ENCODE measurements at places on chromosomes 6 and 20.

GRCh38 chr6:20539387-20539786, 5.1 kb downstream of the CDKAL1 start:
- DNase-seq = no peak

DNA sequence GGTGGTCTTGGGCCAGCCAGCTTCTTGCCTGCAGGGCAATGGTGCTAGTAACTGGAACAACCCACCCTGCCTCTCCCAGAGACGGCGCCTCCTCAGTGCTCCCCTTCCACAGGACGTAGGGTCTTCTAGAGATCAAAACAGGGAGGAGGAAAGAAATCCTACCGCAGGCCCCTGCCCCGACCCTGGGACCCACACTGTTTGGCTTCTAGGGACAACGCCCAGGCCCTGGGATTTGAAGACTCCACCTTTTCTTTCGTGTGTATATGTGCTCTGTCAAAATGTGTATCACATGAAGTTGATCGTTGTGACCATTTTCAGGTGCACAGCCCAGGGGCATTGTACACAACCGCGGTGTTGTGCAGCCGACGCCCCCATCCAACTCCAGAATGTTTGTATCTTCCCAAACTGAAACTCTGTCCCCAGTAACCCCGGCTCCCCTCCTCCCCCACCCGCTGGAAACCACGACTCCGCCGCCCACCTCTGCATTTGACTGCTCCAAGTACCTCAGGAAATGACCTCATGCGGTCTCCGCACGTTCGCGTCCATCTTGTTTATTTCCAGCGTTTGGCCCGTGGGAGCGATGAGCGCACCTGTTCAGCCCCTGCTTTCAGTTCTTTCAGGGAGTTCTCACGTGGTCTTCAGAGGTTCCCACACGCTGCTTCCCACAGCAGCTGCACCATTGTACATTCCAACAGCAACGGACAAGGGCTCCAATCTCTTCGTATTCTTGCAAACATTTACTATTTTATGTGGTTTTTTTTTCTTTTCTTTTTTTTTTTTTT, 3.4 kb upstream of the BHLHE23 start:
- peak; percentile 64 for DNase-seq

DNA sequence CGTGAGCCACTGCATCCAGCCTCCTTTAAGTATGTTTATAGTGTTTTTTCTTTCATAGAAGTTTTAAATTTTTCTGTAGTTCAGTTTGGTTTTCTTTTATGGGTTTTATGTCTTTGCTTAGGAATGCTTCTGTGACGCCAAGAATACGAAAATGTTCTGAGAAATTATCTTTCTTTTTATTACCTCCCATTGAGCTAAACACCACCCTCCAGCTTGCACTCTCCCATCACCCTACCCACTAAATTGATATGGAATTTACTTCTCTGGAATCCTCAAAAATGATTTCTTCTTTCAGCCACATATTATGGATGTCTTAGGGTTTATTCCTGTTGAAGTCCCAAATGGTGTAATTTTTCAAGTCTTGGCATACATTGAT, 38.1 kb downstream of the JARID2 start:
- no peak for DNase-seq

GRCh38 chr6:19554356-19555225, 282.6 kb upstream of the ID4 start:
- no peak for DNase-seq

- DNase-seq = no peak
Measured at GRCh38 chr6:140237251-140237650, 862.8 kb upstream of the CITED2 start.

DNA sequence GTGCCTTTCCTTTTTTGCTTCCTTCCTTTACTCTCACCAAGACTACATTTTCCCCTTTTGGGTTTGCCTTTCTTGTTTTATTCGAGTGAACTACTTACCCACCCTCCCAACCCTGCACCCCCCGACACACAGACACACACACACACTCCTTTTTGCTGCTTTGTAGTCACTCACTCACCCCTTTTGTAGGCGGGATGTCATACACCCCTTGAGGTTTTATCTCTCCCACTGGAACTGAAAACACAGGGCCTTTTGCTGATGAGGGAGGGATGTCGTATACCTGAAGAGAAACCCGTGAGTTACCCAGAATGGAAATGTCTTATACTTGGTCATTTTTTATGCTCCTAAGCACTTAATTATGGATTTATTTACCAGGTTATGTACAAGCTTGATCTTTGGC, 40.3 kb downstream of the NEDD9 start:
- no peak for DNase-seq

- no peak for DNase-seq
Measured at GRCh38 chr6:149318581-149319286, 1.2 kb downstream of the TAB2 start.

DNA sequence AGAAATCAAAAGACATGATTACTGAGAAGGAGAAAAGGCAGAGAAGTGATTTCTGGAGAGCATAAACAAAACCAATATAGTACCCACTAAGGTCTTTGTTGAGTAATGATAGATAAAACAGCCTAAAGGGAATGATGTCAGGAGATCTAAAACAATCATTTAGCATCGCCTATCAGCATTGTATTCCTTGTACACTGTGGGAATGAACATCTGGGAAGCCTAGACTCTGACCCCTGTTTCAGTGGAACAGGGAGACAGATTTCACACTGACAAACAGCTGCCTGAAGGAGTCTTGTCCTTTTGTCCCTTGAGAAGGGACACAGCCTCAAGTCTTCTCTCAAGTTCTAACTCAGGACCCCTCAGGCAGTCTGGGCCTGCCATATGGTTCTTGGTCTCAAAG, 1.7 kb downstream of the ASIP start:
- no peak for DNase-seq

DNA sequence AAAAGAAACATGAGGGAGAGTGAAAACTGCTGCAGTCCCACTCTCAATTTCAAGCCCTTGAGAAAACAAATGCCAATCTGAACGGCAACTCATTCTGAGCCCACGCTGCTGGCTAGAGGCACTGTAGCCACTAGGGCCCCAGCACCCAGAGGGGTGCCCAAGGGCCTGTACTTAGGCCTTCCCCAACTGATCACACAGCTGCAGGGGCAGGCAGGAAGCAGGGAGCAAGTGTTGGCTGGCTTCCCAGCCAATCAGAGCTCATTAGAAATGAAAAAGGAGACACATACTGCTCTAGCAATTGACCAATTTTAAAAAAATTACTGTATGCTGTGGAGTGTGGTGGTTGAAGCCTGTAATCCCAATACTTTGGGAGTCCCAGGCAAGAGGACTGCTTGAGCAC, 3.7 kb upstream of the BEND3 start:
- DNase-seq = no peak

GRCh38 chr20:31758991-31759390, 19.9 kb downstream of the TPX2 start:
- DNase-seq = no peak

DNA sequence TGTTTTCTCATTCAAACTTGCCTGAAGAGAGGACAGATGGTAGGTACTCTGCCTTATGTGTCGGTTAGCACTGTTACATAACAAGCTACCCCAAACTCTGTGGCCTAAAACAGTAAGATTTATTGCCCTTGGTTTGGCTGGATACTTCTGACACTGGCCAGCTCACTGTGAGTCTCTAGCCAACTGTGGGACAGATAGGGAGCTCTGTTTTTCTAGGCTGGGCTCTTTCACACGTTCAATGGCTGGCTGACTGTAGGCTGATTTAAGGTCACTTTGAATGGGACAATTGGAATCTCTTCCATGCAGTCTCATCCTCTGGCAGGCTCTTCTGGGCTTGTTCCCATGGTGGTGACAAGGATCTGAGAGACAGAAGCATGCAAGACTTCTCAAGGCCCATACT, 39.4 kb upstream of the JAG1 start:
- no peak for DNase-seq

DNA sequence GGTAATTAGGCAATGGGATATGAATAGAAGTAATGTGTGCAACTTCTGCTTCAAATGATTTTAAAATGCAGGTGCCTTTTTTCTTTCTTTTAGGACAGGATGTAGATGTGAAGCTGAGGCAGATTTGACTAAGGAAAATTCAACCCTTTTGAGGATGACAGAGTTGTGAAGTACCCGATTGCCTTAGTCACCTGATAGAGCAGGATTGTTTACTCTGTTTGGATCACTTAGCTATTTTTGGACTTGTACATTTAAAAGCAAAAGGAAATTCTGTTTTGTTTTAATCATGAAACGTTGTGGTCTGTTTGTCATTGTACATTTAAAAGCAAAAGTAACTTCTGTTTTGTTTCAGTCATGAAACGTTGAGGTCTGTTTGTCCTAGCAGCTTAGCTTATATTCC, 143.4 kb downstream of the FAM83B start:
- DNase-seq = no peak

- peak; percentile 60 for DNase-seq
Measured at GRCh38 chr6:143536461-143536865, 24.9 kb upstream of the FUCA2 start.

DNA sequence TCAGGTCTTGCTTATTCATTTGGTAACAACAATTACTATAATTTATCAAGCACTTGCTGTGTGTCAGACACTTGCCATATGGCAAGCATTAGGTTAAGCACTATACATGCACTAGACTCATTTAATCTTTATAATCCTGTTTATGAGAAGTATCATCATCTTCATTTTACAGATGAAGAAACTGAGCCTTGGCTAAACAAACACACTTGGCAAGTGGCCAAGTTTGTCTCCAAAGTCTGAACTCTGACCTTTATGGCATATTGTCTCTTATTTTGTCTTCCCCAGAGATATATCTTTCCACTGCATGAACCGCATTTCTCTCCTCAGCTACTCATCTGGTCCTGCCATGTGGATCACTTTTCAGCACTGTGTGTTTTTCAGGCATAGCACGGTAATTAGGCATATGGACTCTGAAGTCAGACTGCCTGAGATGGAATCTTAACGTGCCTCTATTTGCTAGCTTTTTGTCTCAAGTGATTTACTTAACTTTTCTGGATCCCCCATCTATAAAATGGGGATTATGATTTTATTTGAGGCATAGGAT, 4.7 kb downstream of the ADGRF5 start:
- DNase-seq = no peak

- no peak for DNase-seq
Measured at GRCh38 chr20:59247731-59248684, 52.4 kb upstream of the EDN3 start.

DNA sequence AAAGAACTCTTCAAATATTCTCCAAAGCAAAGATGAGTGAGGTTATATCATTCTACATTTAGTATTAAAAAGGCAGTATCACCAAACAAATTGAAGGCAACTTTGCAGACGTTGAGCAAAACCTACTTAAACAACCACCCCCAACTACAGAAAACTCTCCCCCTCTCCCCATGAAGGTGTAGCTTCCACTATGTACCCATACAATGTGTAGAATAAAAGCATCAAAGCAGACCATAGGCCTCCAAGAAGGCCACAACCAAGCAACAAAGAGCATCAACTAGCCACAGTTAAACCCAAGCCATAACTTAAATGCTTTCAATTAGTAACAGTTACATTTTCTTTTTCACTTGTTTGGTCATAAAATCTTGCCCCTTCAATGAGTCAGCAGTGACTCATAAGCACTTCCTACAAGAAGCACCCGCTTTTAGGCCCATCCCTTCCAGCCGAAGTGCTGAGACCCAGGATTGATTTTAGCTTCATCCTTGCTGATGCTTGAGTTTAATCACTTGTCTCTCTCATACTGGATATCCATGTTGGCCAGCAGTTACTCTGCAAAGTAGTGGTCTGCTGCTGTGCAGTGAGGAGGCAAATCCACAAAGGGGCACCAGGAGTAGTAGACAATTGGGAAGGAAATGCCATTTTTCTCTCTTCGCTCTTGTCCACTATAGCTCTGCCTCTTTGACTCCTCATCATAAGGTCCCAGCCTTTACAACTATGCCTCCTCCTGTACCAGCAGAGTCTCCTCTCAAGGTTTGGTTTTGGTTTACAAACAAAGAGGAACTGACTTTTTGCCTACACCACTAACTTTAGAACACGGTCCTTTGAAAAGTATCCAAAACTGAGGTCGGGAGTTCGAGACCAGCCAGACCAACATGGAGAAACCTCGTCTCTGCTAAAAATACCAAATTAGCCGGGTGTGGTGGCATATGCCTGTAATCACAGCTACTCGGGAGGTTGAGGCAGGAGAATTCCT, 8.4 kb upstream of the NUP153 start:
- peak; percentile 12 for DNase-seq

- DNase-seq = no peak
Measured at GRCh38 chr6:82032444-82032843, 215.1 kb downstream of the IBTK start.

DNA sequence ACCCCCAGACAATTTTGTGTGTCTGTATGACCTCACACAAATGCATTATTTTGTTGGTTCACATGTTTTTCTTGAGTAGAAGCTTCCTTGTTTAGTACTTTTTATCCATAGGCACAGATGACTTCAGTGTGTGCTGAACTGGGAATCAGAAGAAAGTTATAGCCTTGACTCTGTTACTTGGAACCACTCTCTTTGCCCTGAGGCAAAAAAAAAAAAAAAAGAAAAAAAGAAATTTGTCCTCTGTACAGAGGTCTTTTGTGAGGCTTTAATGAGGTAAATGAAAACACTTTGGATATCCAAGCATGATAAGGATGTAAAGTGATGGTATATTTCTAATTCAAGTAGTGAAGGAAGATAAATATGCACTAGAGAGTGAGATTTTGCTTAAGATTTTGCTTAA, 51.9 kb downstream of the TRMT11 start:
- no peak for DNase-seq

DNA sequence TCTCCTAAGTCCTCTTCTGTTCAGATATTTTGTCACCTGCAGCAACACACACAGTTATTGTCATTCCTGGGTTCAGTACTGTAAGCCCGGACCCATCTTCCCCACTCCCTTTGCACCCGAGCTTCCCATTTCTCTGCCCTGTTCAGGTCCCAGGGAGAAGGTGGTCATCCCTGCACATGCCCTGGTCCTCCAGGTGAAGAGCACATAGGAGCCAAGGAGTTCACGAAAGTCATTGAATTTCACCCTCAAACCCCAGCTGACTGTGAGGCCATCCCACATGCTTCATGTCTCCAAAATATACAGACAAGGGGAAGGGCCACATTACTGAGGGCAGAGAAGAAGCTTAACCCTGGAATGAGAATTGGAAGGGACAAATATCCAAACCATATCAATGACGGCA, 8.1 kb downstream of the HLA-DPA1 start:
- no peak for DNase-seq

DNA sequence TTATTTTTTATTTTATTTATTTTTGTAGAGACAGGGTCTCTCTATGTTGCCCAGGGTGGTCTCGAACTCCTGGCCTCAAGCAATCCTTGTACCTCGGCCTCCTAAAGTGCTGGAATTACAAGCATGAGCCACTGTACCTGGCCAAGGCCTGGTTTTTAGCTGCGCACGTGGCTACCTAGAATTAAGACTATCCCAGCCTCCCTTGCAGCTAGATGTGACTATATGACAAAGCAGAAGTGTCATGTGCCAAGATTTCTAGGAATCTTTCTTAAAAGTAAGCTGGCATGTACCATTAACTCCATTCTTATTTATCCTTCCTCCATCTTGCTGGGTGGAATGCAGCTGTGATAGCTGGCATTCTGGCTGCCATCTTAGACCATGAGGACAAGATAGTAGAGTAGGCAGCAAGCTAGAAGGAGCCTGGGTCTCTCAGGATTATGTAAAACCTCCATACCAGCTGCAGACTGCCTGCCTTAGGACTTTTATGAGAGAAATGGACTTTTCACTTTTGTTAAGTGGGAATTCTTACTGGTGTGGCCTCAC, 2.1 kb upstream of the SPDEF start:
- no peak for DNase-seq
